ENCODE measurements at places on chromosomes 16 and 17. TPM values are rescaled to one million over a fixed set of nuclear protein-coding genes. Genes with fewer than 3 reads are reported as not detected.

The SPATA32 gene
- total RNA-seq: not detected

The TMC8 gene
- 26.6 TPM for total RNA-seq

The KRTAP9-8 gene
- not detected for total RNA-seq

DNA sequence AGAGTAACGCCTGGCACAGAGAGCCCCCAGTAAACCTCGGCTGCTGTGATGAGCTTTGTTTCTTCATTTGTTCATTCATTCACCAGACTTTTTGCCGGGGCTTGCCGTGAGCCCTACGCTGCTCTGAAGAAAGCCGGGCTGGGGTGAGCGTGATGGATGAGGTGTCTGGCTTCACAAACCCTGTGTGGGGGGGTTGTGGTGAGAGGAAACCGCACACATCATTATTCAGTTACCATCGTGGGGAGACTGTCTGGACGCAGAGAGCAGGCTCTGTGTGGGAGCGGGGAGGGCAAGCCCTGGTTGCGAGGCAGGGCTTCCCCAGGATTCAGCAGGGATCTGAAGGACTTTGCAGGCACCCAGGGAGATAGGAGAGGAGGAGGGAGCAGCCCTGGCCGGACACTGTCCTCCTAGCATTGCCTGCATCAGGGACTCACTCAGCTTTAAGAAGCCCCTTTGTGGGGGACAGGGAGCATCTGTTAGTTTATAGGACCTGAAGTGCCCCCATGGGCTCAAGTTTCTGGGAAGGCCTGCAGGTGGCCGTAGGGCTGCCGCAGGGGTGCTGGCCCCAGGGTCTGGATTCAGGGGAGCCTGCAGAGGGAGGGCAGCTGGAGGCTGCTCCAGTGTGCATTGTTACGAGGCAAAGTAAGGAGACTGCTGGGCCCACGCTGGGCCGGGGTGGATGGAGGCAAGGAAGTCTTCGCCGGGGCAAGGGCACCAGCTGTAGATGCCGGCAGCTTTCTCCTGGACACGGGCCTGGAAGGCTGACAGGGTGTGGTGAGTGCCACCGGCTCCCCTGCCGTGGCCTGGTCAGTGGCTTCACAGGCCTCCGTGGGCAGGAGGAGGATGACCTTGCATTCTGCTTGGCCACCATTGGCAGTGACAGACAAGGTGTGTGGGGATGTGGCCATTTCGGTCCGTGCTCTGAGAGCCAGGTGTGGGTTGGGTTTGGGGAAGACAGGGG is 334.5 kb downstream of the SEC14L1 start:
- H3K36me3 ChIP-seq: no peaks in the 10 kb centered on the region
- H3K4me3 ChIP-seq: no peak overlapping the region
- no peak overlapping the region for H3K27ac ChIP-seq
- H3K4me1 ChIP-seq: peaks cover 92% of the 10 kb centered on the region
- DNase-seq: no peak

GRCh38 chr17:76447931-76448652 is 4.9 kb downstream of the UBE2O start:
- peaks cover 38% of the 10 kb centered on the region for H3K4me1 ChIP-seq
- DNase-seq: no peak
- H3K27ac ChIP-seq: no peak overlapping the region
- no peak overlapping the region for H3K4me3 ChIP-seq
- no peaks in the 10 kb centered on the region for H3K27me3 ChIP-seq

GRCh38 chr17:58316260-58316960 is 12.2 kb downstream of the TSPOAP1 start:
- H3K27me3 ChIP-seq: no peaks in the 10 kb centered on the region
- no peaks in the 10 kb centered on the region for H3K4me1 ChIP-seq
- peak; percentile 53 for DNase-seq
- H3K27ac ChIP-seq: no peak overlapping the region
- H3K36me3 ChIP-seq: no peaks in the 10 kb centered on the region

- H3K27me3 ChIP-seq: no peaks in the 10 kb centered on the region
- no peak overlapping the region for H3K27ac ChIP-seq
- peaks cover 30% of the 10 kb centered on the region for H3K4me1 ChIP-seq
- H3K4me3 ChIP-seq: no peak overlapping the region
- DNase-seq: no peak
These were observed 29.6 kb downstream of the LITAF start for GRCh38 chr16:11556945-11557720.

Measured in upper lobe of right lung (tissue), 1 donor.